ENCODE measurements at places on chromosomes 1 and 21.

DNA sequence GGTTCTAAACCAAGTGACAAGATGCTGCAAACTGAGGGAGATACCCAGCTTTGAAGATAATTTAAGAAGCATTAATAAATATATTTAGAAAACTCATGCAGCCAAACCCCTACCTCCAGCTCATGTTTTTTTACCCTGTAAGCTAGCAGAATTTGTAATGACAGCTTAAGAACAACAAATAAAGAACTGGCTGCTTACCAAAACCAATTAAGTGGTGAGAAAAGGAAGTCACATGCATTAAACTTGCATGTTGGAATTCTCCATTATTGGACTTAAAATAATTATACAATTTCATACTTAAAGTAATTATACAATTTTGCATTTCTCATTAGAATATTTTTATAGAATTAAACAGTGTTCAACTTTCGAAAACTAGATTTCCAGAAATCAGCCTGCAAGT is 75.6 kb upstream of the CNIH3 start:
- peak; percentile 69 for DNase-seq

GRCh38 chr1:62481681-62482080 is 44.8 kb downstream of the USP1 start:
- DNase-seq: no peak

DNA sequence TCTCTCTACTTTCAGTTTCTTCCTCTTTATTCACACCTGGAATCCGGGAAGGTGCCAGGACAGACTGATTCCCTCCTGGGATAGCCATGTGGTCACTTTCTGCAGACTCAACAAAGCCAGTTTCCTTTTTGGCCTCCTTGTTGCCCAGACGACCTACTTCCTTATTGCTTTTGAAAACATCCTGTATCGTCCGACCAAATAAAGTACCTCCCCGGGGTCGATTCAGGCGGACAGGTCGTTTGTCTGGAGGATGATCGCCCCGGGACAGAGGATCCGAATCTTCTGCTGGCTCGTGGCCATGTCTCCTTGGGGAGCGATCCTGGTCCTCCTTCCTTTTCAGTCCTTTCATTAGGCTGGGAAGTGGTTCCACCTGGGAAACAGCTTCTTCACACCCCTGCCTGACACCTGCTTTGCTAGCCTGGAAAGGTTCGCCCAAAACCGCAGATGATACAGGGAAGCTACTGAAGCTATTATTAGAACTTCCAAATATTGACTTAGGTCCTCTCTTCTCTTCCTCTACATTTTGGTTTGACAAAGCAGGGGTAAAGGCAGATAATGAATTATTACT is 1.2 kb downstream of the MCM3AP start:
- peak; percentile 51 for DNase-seq

DNA sequence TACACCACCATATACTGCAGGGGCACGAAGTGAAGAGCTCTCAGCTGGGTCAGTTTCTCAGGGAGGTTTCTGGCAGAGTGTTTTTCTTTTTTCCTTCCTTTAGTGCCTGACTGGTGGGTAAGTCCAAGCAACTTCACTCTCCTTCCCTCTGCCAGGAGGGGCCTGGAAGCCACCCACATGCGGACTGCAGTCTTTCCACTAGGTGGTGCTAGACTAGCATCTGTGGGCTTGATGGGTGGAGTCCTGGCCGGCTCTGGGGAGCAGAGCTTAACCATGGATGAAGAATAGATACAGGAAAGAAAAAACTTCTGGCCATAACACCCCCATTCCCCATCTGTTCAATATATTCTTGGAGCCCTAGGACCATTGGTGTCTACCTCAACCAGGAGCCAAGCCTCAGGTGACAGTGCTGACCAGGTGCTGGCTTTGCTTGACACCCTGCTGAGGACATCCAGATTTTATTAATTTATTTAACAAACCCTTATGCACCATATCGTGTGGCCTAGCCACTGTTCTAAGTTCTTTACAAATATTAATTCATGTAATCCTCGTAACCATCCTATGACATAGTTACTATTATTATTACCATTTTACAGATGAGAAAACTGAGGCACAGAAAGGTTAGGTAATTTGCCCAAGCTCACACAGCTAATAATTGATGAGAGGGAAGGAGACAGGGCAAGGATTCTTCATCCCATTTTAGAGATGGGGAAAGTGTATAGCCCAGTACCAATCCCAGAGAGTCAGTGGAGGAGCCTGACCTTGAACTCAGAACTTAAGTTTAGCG is 126.7 kb upstream of the CSF3R start:
- DNase-seq: peak; percentile 31

DNA sequence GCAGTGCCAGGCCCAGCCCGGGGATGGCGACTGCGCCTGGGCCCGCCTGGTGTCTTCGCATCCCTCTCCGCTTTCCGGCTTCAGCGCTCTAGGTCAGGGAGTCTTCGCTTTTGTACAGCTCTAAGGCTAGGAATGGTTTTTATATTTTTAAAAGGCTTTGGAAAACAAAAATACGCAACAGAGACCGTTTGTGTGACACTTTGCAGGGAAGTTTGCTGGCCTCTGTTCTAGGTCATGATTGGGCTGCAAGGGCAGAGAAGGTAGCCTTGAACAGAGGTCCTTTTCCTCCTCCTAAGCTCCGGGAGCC is 719 bp downstream of the SOD1 start:
- peak; percentile 30 for DNase-seq

- peak; percentile 81 for DNase-seq
Measured at GRCh38 chr1:26321315-26322041, 3.7 kb downstream of the CD52 start.

GRCh38 chr1:151294742-151295462 is 12.8 kb downstream of the ZNF687 start:
- no peak for DNase-seq

- no peak for DNase-seq
Measured at GRCh38 chr1:24544239-24544638, 11.6 kb upstream of the NCMAP start.

- DNase-seq: no peak
Measured at GRCh38 chr1:28286111-28286510, 26.8 kb downstream of the SESN2 start.

DNA sequence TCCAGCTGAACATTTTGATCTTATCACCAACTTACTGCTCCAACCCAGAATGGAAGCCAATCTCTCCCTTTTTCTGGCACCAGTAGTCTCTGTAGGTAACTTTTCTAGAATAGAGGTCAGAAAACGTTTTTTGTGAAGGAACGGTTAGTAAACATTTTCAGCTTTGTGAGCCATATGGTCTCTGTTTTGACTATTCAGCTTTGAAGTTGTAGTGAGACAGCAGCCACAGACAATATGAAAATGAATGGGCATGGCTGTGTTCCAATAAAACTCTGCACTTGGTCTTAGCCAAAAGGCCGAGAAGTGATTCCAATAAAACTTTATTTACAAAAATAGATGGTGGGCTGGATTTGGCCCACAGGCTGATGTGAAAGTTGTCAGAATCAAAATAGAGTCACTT is 28.9 kb downstream of the MAP10 start:
- DNase-seq: no peak

GRCh38 chr21:41032541-41032940 is 135.4 kb upstream of the BACE2 start:
- no peak for DNase-seq

DNA sequence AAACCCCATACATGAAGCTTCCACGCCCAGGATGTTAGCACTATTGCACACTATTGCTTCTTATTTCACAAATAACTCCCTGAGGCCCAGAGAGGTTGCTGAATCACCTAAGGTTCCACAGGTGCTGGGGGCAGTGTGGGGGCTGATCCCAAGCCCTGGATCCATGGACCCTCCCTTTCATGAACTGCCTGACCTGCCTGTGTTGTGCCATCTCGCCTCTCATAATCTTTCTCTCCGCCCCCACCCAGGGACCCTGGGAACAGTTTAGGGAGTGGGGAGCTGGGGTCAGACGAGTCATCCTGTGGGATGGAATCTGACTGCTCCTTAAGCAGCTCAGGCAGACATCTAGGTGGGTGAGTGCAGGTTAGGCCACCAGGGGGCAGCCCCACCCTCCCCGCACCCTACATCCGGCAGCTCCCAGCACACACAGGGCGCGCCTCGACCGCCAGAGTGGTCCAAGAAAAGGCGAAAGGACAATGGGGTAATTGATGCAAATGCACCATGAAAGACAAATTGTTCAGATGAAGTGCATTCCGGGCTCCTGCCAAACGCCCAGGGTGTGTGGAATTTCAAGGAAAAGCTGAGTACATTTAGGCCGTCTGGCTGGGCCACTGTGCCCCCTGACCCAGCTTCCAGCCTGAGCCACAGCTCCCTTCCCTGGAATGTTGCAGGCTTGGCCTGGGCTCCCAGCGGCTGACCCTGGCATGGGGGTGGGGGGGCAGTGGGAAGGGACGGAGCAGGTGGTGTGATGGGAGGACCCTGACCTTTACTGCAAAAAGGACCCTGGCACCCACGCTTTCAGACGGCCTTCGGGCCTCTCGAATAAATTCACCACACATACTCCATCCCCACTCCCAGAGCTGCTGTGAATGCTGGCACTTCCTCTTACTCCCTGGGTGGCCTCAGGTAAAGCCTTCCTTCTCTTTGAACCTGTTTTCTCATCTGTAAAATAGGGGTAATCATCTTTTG is 20.8 kb downstream of the PHLDA3 start:
- peak; percentile 57 for DNase-seq

DNA sequence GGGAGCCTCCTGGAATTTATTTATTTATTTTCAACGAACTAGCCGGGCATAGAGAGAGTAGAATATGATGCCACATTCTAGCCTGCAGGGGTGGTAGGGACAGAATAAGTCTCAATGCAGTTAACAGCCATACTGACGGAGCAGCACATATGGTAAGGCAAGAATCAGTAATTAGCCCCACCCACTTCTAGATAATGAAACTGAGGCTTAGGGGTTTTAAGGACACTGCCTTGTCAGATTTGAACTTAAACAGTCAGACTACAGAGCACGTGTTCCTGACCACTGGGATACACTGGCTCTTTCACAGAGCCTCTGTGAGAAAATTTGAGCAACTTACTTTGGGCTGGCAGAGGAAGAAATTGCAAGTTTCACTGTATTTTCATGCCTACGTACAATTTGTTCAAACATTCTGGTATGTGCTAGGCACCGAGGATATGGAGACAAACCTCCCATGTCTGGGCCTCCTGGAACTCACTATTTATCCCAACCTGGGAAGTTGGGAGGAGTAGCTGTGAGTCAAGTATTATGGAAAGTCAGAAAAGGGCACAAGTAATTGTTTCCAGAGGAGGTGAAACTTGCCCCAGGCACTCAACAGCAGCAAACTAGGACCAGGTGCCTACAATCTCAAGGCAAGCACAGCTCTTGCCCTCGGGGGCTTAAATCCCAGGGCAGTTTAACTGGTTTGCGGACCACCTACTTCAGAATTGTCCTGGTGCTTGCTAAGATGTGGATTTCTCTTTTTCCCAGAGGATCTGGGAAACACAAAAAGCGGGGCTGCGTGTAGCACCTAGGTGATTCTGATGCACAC is 1.6 kb upstream of the CLIC4 start:
- peak; percentile 39 for DNase-seq

DNA sequence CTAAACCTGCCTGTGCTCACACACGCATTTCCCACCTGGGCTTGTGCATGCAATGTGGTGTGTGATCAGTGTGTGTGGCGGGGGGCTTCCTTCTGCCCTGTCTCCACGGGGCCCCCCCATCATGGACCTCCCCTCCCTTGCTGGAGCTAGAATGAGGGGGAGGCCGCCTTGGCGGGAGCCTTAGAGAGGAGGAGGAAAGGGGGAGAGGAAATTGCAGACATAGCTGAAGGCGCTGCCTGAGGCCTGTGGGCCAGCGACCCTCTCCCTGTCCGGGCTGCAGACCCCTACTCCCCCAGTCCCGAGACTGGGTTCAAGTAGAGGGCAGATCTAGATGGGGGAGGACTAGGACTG is 883 bp upstream of the EVA1B start:
- no peak for DNase-seq

DNA sequence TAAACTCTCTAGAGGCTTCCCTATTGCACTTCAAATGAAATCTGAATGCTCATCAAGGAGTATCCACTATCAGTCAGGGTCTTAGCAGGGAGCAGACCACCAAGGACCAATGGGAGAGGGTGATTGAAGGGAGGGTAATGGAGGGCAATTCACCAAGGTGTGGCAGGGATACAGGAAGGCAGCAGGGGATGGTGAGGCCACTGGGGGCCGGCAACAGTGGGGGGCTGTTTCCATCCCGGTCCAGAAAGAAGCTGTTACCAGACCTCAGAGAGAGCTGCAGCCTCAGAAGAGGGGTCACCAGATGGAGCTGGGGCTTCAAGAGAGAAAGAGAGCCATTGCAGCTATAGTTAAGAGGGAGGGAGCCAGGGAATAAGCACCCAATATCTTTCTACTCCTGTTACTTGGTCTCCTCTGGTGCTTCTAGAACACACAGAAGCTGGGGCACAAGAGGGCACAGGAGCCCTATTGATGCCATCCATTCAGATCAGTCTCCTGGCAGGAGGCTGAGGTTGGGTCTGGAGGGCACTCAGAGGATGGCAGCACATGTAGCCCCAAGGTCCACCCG is 417.6 kb downstream of the PTPRU start:
- no peak for DNase-seq

GRCh38 chr1:203547771-203548421 is 53.9 kb downstream of the OPTC start:
- DNase-seq: no peak
